Activated effector memory CD4-positive, alpha-beta T cell treated with anti-CD3 and anti-CD28 coated beads, Interleukin-2, amount 50 U/mL, for 16 hours (primary cell): ENCODE measurements at places on chromosomes 11 and 22.
A peak's percentile ranks its signal among the peaks of the same experiment; 100 is the strongest.

DNA sequence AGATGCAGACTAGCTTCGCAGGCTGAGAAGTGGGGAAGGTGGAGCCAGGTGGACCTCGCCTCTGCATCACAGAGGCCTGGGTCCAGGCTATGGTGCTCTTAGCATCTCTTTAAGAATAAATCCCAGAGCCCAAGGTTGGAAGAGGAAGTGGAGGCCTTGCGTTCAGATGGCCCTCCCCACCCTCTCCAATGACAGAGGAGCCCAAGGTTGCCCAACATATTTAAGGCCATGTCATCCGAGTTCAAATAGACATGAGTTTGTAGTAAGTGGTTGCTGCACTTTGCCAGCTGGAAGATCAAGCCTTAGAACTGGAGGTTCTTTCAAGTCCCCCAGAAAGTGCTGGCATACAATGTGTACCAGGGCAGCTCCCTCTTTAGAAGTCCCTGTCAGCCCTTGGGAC is 47.1 kb upstream of the HORMAD2 start:
- DNase-seq: no peak

- no peak for DNase-seq
These were observed 475.4 kb upstream of the FAT3 start for GRCh38 chr11:91749251-91749650.

- DNase-seq: no peak
These were observed 42.8 kb downstream of the ZNF280B start for GRCh38 chr22:22465782-22466181.

DNA sequence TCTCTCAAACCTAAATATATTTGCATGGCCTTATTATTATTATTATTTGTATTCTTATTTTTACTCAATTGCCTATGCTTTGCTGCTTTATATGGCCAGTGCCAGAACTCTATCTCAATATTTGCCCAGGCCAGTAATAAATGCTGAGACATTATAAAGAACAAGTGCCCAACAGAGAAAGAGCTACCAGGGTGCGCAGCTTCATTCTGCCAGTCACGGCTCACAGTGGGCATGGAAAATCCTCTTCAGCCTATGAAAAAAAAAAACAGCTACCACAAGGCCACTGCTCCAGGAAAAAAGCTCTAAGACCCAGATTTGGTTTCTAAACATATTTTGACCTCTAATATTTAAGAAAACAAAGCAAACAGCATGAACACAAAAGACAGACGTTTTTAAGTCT is 1223.6 kb downstream of the LRRC4C start:
- no peak for DNase-seq

GRCh38 chr11:69249311-69250185 is 44.4 kb upstream of the MYEOV start:
- DNase-seq: no peak

- no peak for DNase-seq
These were observed 24.6 kb upstream of the LDLRAD3 start for GRCh38 chr11:35919244-35919643.

- DNase-seq: no peak
These were observed 2.7 kb downstream of the PNPLA3 start for GRCh38 chr22:43926349-43926710.

- DNase-seq: no peak
These were observed 100.3 kb downstream of the AMOTL1 start for GRCh38 chr11:94868468-94868867.

DNA sequence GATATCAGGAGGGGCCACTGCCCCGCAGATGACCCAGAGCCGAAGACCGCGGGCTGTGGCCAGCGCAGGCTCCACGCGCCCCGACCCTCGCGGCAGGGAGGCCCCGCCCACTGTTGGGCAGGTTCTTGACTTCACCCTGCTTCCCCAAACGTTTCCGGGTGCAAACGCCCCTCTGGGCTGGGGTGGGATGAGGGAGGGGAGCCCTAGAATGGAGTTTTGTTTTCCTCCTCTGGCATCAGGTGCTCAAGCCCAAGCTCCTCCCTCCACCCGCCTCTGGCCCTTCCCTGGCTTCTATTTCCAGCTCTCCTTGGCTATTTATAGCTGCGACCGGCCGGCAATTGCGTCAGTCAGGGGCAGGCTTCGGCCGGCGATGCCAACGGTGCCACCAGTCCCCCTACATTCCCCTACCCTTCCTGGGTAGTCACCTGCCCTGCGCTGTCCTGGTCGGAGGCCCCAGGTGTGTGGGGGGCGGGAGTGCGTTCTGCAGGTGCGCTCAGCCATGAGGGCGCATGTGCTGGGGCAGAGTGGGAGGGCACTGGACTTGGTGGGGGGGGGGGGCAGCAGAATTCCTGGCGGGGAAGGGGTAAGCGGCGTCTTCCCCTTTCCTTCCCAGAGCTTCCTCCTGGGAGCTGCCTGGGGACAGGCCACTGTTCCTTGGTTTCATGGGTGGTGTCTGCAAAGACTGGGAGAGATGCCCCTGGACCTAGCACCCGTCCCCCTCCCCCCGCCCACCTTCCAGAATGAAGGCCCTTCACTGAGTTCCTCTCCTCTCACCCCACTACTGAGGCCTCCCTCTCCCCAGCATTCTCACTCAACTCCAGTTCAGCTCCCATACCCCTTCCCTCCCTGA is 23.6 kb downstream of the DUSP8 start:
- no peak for DNase-seq

GRCh38 chr11:128757886-128758612 is 64.2 kb downstream of the FLI1 start:
- peak; percentile 67 for DNase-seq

- no peak for DNase-seq
These were observed 2.6 kb upstream of the ATP6V1E1 start for GRCh38 chr22:17631076-17631565.

- no peak for DNase-seq
These were observed 14.0 kb upstream of the KCTD14 start for GRCh38 chr11:78037056-78037455.

GRCh38 chr22:30643055-30643875 is 7.7 kb downstream of the SLC35E4 start:
- no peak for DNase-seq

- no peak for DNase-seq
These were observed 13.4 kb upstream of the DAGLA start for GRCh38 chr11:61666684-61667297.

GRCh38 chr11:132718711-132719671 is 813.3 kb downstream of the OPCML start:
- peak; percentile 74 for DNase-seq

DNA sequence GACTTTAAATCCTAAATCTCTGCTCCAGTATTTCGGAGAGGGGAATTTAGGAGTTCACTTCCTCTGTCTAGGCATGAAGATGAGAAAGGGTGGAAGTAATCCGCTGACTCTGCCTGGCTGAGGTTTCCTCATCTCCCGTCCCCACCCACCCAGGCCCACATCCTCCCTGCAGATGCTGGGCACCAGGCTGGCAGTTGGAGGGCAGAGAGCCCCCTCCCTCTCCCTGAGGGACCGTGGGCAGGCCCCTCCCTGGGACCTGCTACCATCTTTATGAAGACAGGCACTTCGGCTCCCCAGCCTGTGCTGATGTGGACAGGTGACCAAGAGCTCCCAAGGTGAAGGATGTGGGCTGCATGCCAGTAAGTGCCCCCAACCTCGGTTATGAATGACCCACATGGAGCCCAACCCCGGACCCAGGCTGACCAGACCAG is 6.7 kb downstream of the CASTOR1 start:
- DNase-seq: no peak

GRCh38 chr11:117881217-117881616 is 4.8 kb upstream of the FXYD6 start:
- DNase-seq: peak; percentile 31

DNA sequence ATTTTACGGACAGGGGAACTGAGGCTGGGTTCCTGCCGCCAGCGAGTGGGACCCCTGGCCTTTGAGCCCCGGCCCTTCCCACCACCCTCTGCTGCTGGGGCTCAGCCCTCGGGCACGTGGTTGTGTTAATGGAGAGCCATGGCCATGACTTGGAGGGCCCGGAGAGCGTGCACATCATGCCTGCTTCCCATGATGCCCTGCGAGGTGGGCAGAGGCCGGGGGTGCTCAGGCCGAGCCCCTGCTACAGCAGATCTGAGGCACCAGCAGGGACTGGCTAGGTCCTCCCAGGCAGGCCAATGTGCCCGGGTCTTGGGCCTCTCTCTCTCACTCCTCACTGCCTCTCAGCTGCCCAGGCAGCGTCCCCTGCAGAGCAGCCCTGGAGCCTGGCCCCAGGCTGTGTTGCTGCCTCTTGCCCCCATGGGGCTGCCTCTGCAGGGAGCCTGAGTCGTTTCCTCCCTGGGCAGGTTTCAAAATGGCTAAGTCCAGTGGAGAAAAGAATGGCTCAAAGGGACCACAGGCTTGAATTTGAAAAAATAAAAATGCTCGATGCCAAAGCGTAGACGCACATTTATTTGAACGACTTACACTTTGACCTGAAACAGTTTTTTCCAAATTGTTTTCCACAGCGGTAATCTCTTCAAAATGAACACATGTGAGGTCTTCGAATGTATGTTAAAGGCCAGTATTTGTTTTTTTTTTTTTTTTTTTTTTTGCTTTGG is 72.6 kb upstream of the CLDN5 start:
- no peak for DNase-seq

DNA sequence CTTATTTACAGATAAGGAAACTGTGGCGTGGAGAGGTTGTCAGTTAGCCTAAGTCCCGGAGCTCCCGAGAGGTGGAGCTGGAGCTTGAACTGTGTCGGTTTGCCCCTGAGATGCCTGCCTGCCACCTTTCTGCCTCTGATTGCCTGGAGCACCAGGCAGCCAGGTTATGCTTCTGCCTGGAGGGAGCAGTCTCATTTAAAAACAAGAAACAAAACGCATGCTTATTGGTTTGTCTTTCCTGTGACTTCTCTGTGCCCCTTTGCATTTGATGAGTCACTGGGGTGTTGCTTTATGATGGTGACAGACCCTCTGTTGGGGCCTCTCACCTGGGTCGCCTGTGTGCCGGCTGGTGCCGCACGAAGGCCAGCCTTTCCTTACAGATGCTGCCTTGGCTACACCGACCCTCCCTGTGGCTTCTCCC is 12.2 kb downstream of the AP2A2 start:
- no peak for DNase-seq

DNA sequence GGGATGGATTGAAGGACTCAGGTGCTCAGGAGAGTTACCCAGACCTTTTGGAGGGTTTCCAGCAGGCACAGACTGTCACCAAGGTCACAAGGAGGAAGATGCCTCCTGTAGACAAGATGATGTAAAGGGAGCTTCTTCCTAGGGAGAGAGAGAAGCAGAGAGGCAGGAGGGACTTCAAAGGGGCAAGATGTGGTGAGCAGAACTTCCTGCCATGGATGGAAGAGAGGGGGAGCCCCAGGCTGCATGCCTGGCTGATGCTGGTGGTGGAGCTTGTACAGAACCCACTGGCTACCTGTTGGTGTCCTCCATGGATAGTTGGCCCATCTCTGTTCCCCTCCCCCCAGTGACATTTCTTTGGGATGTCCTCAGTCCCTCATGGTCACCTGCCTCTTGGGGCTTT is 4.2 kb downstream of the HEPN1 start:
- DNase-seq: no peak
